ENCODE measurements at places on chromosomes 1 and 21.

DNA sequence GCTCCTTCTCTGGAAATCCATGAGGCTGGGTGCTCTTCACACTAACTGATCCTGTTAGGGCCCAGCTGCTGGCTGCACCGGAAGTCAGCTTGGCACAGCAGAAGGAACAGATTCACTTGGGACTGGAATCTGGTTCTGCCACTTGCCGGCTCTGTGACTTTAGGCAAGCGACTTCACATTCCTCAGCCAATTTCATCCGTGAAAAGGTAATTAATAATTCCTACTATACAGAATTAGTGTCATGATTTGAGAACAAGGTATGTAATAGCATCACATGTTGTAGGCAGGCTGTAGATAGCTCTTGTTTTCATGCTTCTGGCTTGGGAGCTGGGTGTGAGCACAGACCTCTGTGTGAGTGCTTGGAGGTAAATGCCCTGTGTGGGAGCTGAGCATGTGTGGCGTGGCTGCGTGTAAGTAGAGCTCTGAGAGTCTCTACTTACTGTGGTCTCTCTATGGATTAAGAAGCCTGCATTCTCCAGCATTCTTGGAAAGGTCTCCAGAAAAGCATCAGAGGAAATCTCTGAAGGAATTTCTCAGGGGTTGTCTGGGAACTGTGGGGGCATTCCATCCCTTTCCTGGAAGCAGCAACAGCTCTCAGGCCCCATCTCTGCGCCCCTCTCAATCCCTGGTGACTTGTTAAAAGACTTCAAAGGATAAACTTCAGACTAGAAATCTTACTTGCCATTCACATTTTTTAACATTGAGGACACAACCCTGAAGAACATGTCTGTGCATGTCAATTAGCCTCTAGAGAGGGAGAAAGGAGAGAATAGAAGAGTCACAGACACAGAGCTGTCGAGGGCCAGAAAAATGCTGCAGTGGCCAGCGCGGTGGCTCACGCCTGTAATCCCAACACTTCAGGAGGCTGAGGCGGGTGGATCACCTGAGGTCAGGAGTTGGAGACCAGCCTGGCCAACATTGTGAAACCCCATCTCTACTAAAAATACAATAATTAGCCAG is 47.7 kb upstream of the PPM1J start:
- no peak for DNase-seq

DNA sequence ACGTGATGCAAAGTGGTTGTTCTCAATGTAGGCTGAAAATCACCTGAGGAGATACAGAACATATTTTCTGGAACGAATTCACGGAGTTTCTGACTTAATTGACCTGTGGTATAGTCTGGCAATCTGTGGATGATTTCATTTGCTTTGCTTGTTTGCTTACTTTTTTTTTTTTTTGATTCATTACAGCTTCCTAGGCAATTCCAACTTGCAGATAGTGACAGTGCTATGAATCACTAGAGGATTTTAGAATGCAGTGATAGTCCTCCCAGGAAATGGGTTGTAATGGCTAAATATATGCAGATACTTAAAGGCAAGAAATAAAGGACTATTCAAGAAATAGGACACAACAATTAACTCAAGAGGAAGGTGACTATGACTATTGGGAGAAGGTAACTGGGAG is 1378.1 kb upstream of the PRMT6 start:
- no peak for DNase-seq

DNA sequence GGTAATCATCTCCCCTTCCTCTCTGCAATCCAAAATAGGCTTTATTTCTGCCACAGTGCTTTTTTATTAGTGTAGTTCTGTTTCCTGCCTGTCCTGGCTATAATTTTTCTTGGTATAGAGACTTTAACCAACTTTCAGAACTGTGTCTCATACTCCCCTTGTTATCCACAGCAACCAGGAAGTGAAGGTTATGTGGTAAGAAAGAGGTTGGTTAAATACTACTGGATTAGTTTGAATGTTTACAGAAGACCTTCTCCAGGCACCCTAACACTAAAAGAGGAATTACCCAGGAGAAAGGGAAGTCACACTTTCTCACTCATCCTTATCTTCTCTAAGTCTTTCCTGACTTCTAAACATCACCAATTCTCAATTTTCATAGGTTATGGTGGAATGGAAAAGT is 17.8 kb upstream of the TNFSF4 start:
- DNase-seq: no peak

- peak; percentile 52 for DNase-seq
Measured at GRCh38 chr1:98991127-98992012, 13.3 kb downstream of the PLPPR5 start.

DNA sequence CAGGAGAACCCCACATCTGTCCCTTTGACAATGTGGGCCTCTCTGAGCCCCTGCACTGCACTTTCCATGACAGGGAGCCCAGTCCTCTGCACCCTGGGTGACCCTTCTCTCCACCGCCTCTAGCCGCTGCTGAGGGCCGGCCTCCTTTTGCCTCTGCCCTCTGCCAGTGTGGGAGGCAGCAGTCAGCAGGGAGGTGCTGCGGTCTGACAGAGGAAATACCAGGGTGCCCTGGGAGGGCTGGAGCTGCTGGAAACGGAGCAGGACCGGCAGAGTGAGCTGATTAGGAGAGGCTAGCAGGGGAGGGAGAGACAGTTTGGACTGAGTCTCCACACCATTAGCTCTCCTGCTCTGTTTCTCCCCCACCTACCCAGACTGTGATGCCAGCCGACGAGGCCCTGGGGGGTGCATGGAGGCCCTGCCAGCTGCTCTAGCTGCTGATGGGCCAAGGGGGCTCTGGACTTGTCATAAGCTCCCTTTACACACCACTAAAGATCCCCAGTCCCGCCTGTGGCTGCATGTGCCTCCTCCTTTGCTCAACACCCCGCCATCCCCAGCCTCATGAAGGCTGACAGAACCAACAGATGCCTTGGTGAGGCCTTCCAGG is 171.1 kb upstream of the KLHDC7A start:
- no peak for DNase-seq

- DNase-seq: no peak
Measured at GRCh38 chr1:221040101-221040500, 160.9 kb downstream of the HLX start.

- peak; percentile 28 for DNase-seq
Measured at GRCh38 chr1:82377201-82377884, 576.6 kb downstream of the ADGRL2 start.

GRCh38 chr1:236035681-236036101 is 29.2 kb downstream of the NID1 start:
- DNase-seq: no peak

GRCh38 chr1:116538544-116538943 is 32.3 kb downstream of the CD58 start:
- DNase-seq: no peak

- peak; percentile 42 for DNase-seq
Measured at GRCh38 chr1:164611754-164612642, 53.0 kb downstream of the PBX1 start.

GRCh38 chr21:44505673-44506278 is 34.2 kb downstream of the KRTAP10-1 start:
- DNase-seq: no peak

- DNase-seq: no peak
Measured at GRCh38 chr1:115840605-115841460, at the start of gene NHLH2. Gene NHLH2, minus strand, starts transcription at chr1:115841126. Its CDS starts 2,754 bp downstream, at chr1:115838372.

GRCh38 chr1:116531917-116532316 is 38.9 kb downstream of the CD58 start:
- DNase-seq: no peak

GRCh38 chr1:7747605-7748004 is 23.5 kb upstream of the VAMP3 start:
- DNase-seq: no peak

GRCh38 chr1:185696422-185697150 is 37.6 kb upstream of the HMCN1 start:
- DNase-seq: no peak

DNA sequence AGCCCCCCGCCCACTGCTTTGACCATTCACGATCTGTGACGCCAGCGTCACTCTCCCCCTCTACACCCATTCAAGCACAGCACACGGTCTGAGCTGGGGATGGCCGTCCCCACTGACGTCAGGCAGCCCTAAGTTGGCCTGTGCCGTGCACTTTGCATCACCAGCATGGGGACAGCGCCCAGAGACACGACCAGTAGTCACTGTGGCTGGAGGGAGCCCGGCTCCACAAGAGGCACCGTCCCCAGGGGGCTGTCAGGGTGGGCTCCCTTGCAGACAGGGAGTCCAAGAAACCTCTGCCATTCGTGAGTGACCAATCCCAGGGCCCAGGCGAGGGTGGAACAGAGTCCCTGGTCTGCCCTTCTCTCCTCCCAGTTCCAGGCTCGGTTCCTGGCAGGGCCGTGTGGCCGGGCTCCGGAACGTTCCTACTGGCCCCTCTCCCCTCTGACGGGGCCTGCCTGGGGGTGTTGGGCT is 2.3 kb downstream of the KRTAP10-8 start:
- no peak for DNase-seq

GRCh38 chr1:70948396-70949017 is 99.1 kb downstream of the PTGER3 start:
- DNase-seq: no peak

- no peak for DNase-seq
Measured at GRCh38 chr1:184533049-184533448, 146.2 kb downstream of the C1orf21 start.

- DNase-seq: no peak
Measured at GRCh38 chr21:41931041-41931451, 22.8 kb downstream of the C2CD2 start.

DNA sequence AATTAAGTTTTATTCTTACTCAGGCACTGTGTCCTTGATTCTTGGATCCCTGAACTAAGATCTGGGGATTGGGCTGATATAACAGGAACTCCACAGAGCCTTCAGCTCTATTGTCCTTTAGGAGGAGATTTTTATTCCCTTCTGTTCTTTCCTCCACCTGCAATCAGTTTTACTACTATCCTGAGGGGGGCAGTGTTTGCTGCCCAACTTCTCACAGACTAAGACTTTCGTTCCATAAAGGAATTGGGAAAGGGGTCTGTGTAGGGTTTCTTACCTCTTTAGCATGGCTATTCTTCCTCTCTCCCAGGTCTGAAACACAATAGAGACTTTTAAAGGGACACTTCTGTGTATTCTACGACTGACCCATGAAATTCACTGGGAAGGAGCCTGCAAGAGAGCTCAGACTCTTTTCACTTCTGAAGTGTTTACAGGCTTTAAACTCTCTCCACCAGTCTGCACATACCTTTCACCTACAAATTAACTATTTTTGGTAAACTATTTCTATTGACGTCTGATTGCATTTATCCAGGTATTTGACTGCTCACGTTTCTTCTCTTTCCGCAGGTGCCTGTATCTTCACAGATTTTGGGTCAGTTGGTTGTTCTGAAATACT is 103.3 kb upstream of the DEPDC1 start:
- no peak for DNase-seq

DNA sequence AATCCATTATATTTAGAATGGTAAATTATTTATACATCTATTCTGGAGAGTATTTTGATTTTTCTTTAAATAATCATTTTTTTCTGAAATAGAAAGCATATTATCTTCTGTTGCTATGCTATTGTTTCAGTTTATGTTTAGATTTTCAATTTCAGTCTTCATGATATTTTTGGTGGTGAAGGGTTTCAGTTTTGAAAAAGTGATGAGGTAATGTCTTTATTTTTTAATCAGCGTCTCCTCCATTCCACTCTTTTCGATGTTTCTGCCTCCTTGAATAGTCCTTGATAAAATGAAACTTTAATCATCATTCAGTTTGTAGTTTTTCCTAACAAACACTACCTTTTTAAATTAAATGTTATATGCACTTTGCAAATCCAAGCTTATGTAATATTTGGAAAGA is 428.6 kb downstream of the PTPRC start:
- DNase-seq: no peak

GRCh38 chr1:192476802-192477298 is 98.7 kb upstream of the RGS1 start:
- DNase-seq: no peak

GRCh38 chr1:234427950-234428646 is 50.9 kb downstream of the TARBP1 start:
- DNase-seq: no peak

DNA sequence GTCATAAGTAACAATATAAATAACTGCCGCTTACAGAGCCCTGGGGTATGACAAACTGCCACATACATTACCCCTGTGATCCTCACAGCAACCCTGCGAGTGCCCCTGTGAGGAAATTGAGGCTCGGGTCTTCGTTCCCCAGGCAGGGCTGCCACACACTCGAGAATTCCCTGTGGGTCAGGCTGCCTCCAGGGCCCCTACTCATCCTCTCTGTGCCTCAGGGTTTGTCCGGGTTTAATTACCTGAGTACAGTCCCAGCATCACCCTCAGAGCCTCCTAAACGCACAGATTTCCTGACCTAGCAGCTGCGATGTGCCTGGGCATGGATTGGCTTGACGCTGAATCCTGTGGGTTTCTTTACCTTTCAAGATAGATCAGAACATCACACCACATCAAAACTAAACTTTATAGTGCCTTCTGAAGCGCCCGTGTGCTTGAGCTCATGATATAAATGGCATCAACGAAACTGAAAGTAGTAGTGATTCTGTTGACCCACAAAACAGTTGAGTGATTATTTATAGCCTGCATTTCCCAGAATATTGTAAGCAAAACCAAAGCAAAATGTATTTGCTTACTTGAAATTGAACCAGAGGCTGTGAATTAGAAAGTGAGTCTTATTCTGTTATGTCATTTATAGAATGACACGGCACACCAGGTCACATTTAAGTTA is 14.0 kb downstream of the SLC37A1 start:
- DNase-seq: no peak

- no peak for DNase-seq
Measured at GRCh38 chr1:23125489-23125888, 43.2 kb downstream of the LUZP1 start.

DNA sequence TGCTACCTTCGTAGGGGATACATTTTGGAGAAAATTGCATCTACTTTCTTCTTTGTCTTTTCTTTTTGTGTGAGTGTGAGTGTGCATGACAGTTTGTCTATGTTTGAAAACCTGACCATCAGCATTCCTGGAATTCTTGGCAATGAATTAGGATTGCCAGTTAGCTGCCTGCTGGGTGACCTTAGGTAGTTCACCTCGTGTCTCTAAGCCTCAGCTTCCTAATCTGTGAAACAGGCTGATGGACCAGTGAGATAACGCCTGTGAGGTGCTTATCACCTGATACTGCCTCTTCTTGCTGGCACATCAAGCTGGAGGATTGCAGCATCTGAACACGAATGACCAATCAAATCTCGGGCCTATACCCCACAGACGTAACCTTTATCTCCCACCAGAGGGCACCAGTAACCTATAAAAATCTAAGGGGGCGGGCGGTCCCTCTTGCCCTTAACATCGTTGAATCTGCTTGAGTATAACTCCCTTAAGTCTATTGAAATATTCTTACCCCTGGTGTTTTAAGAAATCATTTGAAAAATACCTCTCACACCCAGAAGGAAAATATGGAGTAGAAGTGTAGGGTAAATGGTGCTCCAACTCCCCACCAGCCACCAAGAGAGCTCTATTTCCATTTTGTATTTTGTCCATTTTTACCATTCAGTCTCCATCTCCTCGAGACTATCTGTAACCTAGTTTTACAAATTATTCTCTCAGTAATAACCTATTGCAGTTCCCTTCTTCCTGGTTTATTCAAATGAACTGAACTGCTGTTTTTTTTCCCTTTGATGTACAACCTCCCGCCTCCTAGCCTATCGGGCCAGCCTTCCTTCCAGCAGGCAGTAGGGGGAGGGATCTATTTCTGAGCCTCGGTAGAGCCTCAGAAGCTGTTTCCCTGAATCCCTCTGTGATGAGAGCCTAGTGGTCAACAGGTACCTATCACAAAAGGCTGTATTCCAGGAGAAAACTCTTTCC is 49.7 kb downstream of the MDM4 start:
- peak; percentile 8 for DNase-seq

GRCh38 chr1:176795929-176796328 is 333.0 kb downstream of the PAPPA2 start:
- no peak for DNase-seq

GRCh38 chr1:198606020-198606438 is 32.8 kb upstream of the PTPRC start:
- DNase-seq: no peak

GRCh38 chr1:225733254-225733653 is 44.4 kb upstream of the SRP9 start:
- no peak for DNase-seq

Data from amniotic stem cell (primary cell).